AG04449 (cell line): ENCODE measurements at places on chromosomes 5 and 9.

DNA sequence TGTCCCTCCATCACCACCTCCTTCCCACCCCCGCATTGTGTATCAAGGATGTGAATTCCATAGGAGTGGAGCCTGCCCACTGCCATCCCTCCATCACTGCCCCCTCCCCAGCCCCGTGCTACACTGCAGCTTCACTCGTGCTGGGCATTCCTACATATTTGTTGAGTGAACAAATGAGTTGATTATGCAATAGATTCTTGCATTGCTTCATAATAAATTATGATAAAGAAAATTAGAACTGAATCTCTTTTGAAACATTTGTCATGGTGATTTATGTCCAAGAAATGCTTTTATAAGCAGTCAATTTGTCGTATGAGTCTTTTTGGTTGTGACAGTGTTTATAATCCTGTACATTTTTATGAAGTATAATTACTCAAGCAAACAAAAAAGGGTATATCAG lies 83.2 kb downstream of the IRX1 start:
- no peak for DNase-seq

GRCh38 chr5:153883854-153884611 lies 154.7 kb downstream of the FAM114A2 start:
- peak; percentile 57 for DNase-seq

DNA sequence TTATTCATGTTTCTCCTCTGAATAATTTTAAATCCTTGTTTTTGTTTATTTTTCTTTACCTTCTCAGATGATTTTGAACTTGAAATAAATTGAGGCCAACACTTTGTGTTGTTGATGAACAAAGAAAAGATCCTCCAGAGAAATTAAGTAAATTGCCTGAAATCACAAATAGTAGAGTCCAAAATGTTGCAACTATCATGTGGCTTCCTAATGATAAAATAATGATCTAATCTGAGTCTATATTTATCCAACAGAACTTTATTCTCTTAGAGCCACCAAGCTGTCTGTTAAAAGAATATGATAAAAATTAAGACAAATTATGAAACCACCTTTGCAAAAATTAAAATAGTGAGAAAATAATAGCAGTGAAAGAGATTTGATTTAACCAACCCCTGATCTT lies 132.2 kb upstream of the SPEF2 start:
- DNase-seq = no peak

DNA sequence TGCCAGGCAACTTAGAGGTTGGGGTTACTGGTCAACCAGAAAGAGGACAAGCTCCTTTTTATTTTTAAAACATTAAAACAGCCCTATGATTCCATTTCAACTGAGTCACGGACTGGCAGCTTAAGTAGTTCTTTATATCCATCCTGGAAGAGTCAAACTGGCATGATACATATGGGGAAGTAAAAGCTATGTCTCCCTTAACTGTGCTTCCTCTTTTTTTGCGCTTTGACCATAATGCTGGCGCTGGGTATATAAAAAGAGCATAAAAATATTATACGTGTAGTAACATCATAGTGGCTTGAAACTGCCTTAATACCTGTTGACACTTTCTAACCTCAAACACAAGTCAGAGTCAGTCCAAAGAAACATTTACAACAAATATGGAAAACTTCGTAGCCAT lies 274.4 kb downstream of the CSNK1G3 start:
- no peak for DNase-seq

DNA sequence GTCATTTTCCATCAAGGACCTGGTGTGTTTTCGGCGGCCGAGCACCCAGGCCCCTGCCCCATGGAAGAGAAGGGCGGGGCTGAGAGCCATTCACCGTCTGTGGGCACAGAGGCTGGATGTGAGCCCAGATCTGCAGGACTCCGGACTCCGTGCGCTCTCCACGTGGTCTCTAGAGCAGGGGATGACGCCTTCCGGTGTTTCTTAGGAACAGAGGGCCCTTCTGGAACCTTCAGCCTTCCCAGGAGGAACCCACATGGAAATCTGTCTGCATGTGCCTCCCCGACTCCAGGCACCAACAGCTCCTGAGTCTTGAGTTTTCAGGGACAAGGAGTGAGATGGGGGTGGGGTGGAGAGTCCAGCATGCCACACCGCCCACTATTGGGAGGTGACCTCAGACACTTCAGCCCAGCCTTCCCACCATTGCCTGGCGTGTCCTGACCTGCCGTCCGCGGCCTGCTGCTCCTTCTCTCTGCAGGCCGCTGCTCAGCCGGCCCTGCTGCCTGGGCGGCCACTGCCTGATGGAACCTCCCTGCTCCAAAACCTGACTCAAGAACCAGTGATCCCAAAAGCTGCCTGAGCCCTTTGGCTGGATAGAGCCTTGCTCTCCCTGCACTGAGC lies 2.4 kb upstream of the RXRA start:
- no peak for DNase-seq

DNA sequence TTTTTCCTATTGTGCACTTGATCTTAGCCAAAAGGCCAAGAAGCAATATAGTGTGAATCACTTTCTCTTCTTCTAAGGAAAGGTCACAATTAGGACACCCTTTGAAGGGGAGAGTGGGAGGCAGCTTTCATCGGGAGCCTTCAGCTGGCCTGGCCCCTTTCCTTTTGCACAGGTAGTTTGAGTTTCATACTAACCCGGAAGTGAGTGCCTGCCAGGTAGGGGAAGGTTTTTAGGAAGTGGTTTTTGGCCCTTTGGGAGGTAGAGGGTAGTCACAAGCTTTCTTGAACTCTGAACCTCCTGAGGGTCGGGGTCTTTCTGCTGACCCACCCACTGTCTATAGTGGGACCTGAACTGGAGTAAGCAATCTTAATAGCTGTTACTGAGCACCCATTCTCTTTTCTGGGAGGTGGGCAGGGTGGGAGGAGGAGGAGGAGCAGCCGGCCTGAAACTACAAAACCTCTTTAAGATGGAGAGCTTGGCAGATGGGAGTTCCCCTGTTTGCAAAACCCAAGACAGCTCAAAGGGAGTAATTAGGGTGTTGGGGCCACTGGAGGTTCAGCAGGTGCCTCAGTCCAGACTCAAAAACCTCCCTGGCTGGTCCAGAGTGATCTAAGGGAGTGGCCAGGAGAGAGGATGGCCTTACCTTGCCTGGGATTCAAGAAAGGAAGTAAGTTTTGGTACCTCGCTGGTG lies 6.0 kb downstream of the LARP1 start:
- DNase-seq = no peak

- DNase-seq = no peak
Observed at GRCh38 chr9:136242918-136243525, 2.6 kb downstream of the QSOX2 start.

DNA sequence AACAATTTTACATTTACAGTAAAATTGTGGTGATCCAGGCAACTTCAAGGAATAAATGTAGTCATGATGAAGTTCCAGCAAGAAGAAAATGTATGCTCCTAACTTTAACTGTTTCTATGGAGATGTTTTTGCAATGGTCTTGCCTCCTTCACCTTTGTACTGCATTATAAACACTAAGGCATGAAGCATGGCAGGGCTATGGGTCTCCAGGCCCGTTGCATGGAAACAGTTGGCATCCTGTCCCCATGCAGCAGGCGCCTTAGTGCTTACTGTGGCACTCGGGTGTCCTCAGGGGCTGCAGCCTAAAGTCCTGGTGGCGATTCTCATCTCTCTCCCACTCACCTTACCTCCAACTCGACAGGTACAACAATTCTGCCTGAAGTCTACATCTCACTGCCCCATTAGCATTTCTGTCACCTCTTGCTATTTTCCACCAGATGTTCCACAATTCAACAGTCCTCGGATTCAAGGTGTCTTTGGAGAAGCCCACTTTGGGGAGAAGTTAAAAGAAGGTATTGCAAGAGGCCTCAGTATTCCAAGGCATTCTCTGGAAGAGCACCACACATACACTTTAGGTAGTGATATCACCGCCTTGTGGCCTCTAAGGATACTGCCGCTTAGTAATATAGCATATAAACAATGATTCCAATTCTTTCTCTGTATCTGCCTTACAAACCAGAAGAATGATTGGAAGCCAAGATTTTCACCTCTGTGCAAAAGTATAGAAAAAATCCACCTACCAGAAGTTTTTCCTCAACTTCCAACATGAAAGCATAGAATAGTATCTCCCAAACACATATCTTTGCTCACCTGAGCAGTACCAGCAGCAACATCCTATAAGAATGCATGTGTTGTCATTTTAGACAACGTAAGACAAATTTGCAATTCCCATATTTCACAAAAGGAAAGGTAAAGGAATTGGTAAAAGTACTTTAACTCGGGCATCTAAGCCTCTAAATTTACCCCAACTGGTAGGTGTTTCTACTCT lies 5.1 kb downstream of the LIFR start:
- DNase-seq = no peak

- no peak for DNase-seq
Observed at GRCh38 chr5:154968953-154969352, 28.1 kb downstream of the MRPL22 start.

GRCh38 chr9:16601991-16602390 lies 268.5 kb downstream of the BNC2 start:
- no peak for DNase-seq
